Stimulated activated CD4-positive, alpha-beta T cell treated with anti-CD3 and anti-CD28 coated beads, Interleukin-1b, Interleukin-23, amount 100 ng/mL, for 4 hours (primary cell): ENCODE measurements at places on chromosomes 13 and 19.

GRCh38 chr13:63481334-63481733, 2065.7 kb upstream of the PCDH20 start:
- DNase-seq, result no peak

DNA sequence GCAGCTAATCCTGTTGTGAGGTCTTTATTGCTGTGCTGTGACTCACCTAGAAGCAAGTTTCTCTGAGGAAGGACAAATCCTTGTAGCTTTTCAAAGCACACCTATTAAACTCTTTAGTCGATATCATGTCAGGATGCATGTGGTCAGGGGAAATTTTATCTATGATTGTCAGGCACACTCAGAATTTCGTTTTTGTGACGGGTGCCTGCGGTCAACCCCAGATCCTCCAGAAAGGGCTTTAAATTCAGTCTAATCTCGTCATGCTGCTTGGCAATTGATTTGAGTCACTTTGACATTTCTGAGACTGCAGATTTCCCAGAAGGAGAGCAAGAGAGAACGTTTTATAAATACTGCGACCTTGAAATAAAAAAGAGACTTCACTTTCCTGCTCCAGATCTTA, 316.9 kb downstream of the FGF9 start:
- no peak for DNase-seq

DNA sequence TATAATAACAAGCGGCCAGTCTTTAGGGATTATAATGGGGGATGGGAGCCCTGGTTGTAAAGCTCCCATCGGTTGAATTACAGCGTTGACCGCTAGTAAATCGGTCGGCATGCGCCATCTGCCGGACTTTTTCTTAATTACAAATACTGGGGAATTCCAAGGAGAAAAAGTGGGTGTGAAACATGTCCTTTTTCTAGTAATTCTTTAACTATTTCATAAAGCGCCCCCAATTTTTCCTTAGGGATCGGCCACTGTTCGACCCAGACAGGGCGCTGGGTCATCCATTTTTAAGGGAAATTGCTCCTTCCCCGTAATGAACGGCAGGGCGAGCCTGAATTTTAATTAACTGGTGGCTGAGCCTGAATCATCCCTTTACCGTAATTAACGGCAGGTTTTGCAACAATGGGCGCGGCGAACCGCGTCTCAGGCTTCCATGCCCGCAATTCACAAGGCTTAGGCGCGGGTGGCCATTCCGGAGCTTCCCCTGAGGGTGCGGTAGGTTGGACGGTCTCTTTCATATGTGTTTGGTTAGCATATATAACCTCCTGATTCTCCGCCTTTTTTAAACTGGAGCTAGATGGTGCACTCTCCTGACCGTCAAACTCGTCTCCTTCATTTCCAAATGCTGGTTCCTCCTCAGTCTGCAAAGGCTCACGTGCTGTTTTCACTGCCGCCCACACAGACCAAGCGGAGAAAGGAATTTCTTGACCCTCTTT, 30.2 kb upstream of the EVI5L start:
- DNase-seq, result peak; percentile 61

DNA sequence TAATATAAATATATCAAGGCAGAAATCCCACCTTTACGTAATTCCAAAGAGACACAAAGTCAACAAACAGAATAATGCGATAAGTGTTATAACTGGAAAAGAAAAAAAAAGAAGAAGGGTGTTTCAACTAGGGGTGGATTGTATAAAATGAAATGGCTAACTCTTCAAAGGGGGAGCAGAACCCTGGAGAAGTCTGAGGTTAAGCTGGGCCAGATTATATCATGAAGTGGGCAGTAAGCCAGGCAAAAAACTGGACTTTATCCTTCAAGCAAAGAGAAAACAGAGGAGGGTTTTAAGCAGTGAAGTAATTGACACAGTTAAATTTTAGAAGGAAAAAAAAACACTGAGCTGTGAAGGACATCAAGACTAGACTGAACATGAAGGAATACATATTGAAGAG, 41.9 kb downstream of the TBC1D4 start:
- DNase-seq, result no peak

GRCh38 chr19:42075364-42075615, 676 bp upstream of the ZNF574 start:
- no peak for DNase-seq
